ENCODE measurements at places on chromosomes 7 and 10.

DNA sequence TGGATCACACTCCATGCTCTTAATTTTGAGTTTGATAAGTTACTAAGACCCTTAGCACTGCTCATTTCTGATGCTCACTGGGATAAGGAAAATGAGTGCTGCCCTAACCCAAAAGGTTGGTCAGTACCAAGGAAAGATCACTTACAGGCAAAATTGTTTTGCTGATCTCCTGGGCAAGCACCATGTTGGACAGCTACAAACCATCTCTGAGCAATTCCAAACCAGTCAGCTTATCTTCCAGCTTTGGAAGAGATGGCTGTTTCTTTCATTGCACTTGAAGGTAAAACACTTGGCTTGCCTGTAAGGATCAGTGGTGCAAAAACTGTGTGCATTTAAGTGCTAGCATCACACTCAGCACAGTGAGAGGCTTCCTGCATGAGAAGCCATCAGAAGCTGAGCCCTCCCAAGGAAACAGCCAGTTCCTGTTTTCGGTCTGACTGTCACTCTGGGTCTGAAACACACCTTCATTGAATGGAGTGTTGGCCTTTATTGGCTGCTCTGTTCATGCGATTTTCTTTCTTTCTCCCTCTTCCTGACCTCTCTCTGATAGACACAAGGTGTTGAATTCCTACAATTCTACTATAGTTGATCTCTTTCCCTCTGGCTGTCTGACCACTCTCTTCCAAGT is 126.4 kb upstream of the GHITM start:
- no peak for DNase-seq

DNA sequence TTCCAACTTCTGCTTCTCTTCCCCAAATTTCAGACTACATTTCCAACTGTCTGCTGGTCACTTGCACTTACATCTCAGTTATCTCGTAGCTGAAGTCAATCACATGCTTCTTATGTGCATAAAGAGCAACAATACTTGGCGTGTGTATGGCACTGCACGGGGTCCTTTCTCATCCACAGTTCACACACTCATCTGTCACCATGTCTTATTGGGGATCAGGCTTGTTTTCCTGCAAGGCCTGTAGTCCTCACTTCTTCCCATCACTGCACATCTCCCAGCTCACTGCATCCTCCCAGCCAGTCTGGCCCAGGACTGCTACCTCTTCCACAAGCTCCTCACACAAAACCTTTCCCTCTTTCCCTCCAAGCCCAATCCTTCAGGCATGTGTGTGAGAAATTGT is 35.3 kb downstream of the NUDCD3 start:
- no peak for DNase-seq

GRCh38 chr10:95517536-95518454 is 43.4 kb downstream of the SORBS1 start:
- DNase-seq: peak; percentile 30

- peak; percentile 98 for DNase-seq
These were observed 191.1 kb upstream of the SLC26A5 start for GRCh38 chr7:103637094-103637493.

GRCh38 chr7:156461881-156462665 is 178.5 kb upstream of the RNF32 start:
- DNase-seq: no peak

- DNase-seq: peak; percentile 67
These were observed 26.5 kb downstream of the DNAJB12 start for GRCh38 chr10:72328045-72328828.

DNA sequence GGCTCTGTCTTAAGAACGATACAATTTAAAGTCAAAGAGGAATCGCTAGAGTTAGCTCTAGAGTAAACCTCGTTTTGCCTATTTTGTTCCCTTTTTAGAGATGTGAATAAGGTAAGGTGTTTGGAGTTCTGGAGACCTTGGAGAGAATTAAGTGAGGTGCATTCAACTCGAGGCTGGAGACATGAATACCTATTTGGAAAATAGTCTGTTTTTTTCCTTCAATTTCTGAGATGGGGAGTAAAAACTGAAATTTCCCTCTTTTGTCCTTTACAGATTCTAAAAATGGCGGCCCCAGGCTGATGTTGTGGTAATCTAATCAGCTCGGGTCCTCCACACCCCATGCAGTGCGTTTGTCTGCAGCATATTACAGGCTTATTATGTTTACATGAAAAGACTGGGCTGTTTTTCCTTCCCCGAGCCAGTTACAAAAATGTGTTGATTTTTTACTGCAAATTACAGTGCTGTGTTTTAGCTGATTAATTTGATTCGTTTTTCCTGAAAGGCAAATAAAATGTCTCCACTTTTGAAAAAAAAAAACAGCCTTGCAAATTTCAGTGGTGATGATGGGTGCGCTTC is 1.5 kb downstream of the KMT2E start:
- DNase-seq: peak; percentile 36

DNA sequence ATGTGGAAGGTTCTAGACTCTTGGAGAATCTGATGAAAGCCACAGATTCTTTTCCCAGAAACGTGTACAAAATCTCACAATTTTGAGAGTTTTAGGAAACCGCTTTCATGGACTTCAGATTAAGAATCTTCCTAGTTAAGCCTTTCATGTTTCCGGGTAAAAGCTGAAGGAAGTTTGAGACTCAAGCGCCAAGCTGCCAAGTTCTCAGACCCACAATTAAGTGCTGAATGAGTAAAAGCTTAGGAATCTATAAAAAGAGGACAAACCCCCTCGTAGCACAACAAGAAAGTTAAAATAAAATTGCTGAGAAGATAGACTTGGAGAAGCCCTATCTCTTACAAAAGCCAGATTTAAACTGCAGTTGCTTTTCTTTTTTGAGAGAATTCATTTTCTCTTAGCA is 99.6 kb downstream of the ST8SIA6 start:
- DNase-seq: no peak

- DNase-seq: no peak
These were observed 162.8 kb downstream of the ELMO1 start for GRCh38 chr7:37285706-37286453.

- no peak for DNase-seq
These were observed 990.6 kb upstream of the PHF14 start for GRCh38 chr7:9983048-9983447.

DNA sequence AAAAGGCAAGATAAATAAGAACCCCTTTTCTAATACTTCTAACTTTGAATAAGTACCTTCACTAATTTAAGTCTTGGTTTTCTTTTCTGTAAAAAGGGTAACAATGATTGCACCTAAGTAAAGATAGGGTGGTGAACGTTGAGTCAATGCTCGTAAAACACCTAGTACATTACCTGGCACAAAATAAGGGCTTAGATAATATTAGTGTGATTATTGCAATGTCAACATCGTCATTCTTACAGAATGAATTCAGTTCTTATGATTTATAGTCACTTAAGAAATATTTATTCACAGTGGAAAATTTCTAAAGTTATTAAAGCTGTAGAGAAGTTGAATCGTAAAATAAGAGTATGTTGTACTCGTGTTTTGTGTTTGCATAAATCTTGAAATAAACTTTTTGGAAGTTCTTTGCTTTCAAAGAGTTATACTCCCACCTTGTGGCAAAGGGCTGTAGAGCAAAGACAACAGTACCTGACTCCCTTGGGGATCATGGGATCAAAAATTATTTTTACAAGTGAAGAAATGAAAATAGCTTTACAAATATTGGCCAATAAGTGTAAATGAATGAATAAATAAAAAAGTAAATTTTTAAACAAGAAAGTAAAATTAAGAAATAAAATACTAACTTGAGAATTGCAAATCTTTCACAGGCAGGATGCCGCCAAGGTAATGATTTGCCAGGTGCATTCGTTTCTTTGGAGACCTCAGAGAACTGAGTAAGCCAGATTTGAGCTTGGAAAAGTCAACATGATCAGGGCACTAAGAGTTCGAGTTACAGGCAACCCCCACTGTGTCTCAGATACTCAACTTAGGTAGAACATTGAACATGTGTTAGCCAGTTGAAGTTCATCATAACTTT is 285.8 kb upstream of the CACNA2D1 start:
- peak; percentile 26 for DNase-seq

GRCh38 chr10:118667732-118668131 is 72.3 kb upstream of the PRLHR start:
- DNase-seq: no peak

DNA sequence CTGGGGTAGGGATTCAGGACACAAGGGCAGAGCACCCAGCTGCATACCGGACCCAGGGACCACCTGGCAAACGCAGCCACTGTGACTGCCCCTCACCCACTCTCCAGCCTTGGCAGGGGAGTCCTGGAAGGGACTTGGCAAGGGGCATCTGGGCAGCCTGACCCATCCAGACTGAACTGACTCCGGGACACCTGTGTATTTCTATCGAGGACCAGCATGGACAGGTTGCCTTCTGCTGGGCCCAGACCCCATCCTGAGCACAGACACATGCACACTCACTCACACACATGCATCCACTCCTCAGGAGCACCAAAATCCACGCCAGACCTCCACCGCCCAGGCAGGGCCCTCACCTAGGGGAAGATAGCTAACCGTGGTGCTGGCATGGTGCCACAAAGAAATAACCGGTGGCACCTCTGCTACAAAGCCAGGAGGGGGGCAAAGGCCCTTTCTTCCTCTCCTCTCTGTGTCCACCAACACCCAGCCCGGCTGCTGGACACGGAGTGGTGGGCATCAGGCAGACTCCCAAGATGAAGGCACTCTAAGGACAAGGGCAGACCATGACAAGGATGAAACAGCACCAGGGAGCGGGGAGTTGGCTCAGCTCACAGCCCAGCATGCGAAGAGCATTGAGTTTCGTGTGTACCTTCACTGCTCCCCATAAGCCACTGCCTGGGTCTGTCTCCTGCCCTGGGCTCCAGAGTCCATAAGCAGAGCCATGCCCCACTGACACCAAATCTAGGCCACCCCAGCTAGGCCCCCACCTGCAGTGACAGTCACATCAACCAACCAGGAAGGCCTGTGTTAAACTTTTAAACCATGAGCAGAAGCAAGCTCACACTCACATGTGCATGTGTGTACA is 35.3 kb downstream of the KCNH2 start:
- DNase-seq: no peak

DNA sequence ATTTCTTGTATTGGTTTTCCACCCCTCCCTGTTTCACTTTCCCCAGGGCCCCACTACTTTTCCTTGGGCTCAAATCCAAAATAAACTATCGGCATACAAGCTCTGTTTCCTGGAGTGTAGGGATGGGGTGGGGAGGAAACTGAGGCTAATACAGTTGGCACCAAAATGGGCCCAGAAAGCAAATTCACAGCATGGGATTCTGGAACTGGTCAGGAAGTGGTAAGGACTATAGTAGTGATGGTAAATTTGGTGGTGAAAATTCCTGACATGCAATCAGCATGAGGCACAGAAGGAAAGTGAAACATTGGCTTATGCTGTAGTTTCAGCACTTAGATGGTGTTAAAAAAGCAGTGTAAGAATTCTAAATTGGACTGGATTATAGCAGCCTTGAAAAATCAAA is 8.7 kb upstream of the SAMD9L start:
- peak; percentile 71 for DNase-seq

- DNase-seq: no peak
These were observed 27.1 kb upstream of the ZFAND2A start for GRCh38 chr7:1187127-1187526.

GRCh38 chr10:87670586-87670985 is 10.9 kb downstream of the PAPSS2 start:
- peak; percentile 83 for DNase-seq

- DNase-seq: no peak
These were observed 569.7 kb downstream of the REEP3 start for GRCh38 chr10:64090865-64091264.

- DNase-seq: no peak
These were observed 6.5 kb downstream of the TMEM176B start for GRCh38 chr7:150793569-150794238.

DNA sequence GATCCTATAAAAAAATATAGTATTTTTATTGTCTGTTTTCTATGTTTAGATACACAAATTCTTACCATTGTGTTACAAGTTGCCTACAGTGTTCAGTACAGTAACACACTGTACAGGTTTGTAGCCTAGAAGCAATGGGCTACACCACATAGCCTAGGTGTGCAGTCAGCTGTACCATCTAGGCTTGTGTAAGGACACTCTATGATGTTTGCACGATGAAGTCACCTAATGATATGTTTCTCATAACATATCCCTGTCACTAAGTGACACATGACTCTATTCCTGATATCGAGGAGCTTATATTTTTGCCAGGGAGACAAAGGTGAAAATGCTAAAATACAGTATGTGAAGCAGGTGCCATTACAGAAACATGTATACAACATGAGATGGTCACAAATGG is 18.6 kb downstream of the ZNF25 start:
- no peak for DNase-seq

- no peak for DNase-seq
These were observed 149.7 kb downstream of the LRRTM3 start for GRCh38 chr10:67075491-67075971.

- DNase-seq: no peak
These were observed 21.8 kb upstream of the JCAD start for GRCh38 chr10:30081182-30081581.

DNA sequence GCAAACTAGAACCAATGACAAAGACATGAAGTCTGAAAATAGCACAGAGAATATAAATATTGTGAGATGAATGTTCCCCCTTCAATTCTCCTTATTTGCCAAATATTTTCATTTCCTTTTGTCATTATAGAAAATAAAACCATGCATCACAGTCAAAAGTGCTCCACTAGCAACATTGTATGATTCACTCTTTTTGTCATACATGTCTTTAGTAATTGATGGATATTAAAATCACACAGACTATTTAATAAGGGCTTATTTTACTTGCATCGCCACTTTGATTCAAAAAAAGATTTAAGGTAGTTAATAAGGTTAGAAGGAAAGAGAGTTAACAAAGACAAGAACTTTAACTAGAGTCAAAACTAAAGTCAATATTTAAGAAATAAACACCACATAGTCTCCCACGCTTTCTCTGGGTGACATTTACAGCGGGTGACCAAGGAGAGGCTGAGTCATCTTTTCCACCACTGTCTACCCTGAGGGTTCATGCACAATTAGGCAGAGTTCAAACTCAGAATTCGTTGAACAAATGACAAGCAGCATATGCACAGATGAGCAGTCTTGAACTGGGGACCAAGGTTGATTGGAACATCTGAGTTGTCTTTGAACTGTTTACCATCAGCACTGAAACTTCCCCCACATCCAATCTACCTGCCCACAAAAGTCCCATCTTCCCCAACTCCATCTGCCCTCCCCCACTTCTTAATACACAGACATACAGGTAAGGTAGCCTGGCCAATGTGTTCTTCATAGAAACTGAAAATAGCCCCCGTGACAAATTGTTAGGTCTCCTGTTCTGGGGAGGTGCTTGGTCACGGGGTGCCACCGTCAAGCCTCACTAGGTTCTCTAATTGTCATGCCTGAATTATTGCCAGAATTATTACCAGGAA is 42.5 kb downstream of the C7orf25 start:
- peak; percentile 44 for DNase-seq

- DNase-seq: no peak
These were observed 153.1 kb downstream of the CDK14 start for GRCh38 chr7:90749262-90749661.

Measured in fibroblast of skin of back (primary cell).